ENCODE measurements at places on chromosomes 3 and 15.

DNA sequence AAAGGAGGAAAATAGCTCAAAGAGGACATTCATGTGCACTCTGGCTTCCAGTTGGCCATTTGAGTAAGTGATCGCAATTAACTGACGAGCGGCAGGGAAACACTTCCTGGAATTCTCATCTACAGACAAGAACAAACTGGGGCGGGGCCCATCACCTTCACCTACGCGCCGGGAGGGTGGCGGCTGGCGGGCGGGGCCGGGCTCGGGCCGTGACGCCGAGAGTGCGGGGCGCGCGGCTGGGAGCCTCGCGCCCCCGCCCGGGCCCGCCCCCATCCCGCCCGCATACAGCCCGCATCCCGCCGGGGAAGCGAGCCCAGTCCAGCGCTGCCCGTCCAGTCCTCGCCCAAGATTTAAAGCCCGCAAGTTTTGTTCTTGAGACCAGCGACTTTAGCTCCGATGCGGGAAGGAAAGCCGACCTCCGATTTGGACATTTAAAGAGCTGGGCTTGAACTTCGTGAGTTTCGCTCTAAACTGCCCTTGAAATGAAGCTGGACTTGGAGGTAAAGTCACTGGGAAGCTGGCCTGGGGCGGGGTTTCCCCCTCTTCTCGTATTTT lies at the start of gene B3GNT5:
Gene B3GNT5, plus strand, starts transcription at position 281 of the 555 bp plus-strand sequence. CDS start 16,546 bp downstream, outside the sequence.
- peak within 1 kb of the TSS; percentile 57 for H3K27ac ChIP-seq
- no peaks in the 10 kb centered on the region for H3K36me3 ChIP-seq
- H3K27me3 ChIP-seq, result no peaks in the 10 kb centered on the region
- H3K4me3 ChIP-seq, result peak within 1 kb of the TSS; percentile 49

- H3K4me1 ChIP-seq, result no peaks in the 10 kb centered on the region
- DNase-seq, result no peak
- H3K36me3 ChIP-seq, result no peaks in the 10 kb centered on the region
- no peak overlapping the region for H3K4me3 ChIP-seq
These were observed 54.5 kb upstream of the MEX3B start for GRCh38 chr15:82100111-82100929.

GRCh38 chr3:160061525-160061924 lies 72.9 kb downstream of the IL12A start:
- H3K36me3 ChIP-seq, result no peaks in the 10 kb centered on the region
- H3K27me3 ChIP-seq, result no peaks in the 10 kb centered on the region
- H3K27ac ChIP-seq, result no peak overlapping the region
- H3K4me1 ChIP-seq, result no peaks in the 10 kb centered on the region
- no peak overlapping the region for H3K4me3 ChIP-seq
- no peak for DNase-seq

DNA sequence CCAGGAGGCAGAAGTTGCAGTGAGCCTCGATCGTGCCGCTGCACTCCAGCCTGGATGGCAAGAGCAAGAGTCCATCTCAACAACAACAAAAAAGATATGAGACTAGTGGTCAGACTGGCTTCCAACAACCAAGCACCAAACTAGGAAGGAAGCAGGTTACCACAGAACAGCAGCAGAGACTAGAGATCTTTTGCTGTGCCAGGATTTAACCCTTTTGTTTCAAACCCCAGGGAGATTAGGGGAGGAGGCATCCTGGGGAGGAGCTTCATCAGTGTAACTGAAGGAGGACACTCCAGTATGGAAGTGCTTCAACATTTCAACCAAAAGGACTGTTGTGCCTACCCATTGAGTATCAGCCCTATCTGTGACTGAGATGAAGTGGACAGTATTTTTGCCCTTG lies 240.3 kb downstream of the ZIC1 start:
- H3K36me3 ChIP-seq, result no peaks in the 10 kb centered on the region
- no peak overlapping the region for H3K4me3 ChIP-seq
- H3K27ac ChIP-seq, result no peak overlapping the region
- H3K27me3 ChIP-seq, result no peaks in the 10 kb centered on the region

GRCh38 chr3:124372775-124373174 lies 357.5 kb upstream of the UMPS start:
- no peak overlapping the region for H3K4me3 ChIP-seq
- DNase-seq, result no peak
- H3K27me3 ChIP-seq, result no peaks in the 10 kb centered on the region
- H3K4me1 ChIP-seq, result no peaks in the 10 kb centered on the region
- H3K36me3 ChIP-seq, result no peaks in the 10 kb centered on the region

- no peaks in the 10 kb centered on the region for H3K36me3 ChIP-seq
- no peak for DNase-seq
These were observed 99.9 kb upstream of the MLF1 start for GRCh38 chr3:158470944-158471638.

DNA sequence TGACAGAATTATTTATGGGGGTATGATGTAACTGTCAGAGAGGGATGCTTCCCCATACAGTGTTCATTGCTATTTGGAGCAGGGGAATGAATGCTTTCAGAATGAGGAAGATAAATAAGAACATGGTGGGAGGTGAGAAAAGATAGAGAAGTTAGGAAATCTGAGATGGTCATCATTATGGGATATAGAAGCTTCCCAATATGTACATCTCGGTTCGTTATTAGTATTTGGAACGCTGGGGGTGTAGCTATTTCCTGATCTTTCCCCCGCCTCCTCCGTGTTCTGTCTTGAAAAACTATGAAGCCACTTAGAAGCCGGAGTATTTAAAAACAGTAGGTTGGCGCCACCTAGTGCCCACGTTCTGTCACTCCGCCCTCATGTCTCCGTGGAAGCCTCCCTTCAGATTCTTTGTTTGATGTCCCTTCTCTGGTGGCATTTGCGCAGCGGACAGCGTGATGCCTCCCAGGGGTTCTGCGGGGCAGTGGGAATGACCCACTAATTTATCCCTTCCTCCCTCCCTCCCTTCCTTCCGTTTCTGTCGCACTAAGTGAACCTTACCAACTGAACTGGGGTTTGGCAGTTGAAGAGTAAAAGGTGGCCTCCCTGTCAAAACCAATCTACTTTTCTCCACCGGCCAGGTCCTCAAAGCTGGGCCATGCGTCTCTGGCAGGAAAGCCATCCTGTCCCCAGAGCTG lies 184.5 kb downstream of the FEZF2 start:
- peaks cover 3% of the 10 kb centered on the region for H3K4me1 ChIP-seq
- H3K27me3 ChIP-seq, result no peaks in the 10 kb centered on the region
- H3K36me3 ChIP-seq, result no peaks in the 10 kb centered on the region
- H3K27ac ChIP-seq, result no peak overlapping the region

- no peaks in the 10 kb centered on the region for H3K27me3 ChIP-seq
- H3K4me1 ChIP-seq, result no peaks in the 10 kb centered on the region
- no peaks in the 10 kb centered on the region for H3K36me3 ChIP-seq
- DNase-seq, result no peak
- no peak overlapping the region for H3K27ac ChIP-seq
These were observed 41.3 kb downstream of the ETV5 start for GRCh38 chr3:186067360-186068242.

DNA sequence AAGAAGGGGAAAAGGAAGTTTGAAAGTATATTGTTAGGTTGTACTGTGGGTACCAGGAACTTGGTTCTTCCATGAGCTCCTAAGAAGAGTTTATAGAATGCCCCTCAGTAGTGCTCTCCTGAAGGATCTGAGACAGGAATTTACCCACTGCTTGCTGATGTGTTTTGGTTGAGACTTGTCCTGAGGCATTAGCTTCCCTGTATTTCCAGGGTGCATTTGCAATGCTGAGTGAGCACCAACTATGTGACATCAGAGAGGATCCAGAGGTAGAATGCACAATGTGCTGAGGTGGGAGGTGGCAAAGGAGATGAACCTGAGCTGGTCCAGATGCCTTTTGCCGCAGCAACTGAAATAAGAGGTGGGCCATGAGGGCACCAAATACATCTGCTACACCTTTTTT lies 64.3 kb upstream of the LRRC3B start:
- no peaks in the 10 kb centered on the region for H3K27me3 ChIP-seq
- H3K27ac ChIP-seq, result no peak overlapping the region

DNA sequence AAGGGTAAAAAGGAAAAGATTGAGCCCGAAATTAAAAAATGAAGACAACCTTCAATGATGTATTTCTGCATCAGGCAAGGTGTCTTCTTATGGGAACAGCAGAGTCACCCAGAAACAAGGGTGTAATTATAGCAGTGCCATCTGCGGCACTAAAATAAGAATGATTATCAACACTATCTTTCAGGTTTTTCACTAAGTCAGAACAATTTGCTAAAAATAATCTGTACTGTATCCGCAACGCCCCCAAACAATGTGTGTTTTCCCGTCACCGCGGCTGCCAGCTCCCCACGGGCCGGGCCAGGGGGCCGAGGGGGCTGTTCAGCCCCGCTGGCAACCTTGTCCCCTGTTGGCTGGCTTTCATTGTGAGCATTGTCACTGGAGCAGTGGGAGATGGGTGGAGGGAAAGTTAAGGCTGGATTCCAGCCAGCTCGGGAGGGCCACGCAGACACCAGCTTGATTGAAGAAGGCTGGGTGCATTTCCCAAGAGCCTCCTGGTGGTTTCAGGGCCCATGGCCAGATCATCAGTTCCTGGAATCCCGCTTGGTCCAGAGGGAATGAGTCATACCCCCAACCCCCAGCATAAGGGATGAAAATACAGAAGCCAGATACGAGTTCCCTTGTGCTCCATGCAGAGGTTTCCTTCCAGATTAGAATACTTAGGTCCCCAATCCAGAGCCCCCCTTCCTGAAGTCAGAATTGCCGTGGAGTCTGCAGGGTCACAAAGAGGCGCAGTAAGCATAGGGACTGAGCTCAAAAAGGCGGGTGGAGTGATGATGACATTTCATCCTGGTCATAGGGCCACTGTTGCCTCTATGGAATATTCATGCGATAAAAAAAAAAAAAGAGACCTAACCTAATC lies 90.2 kb upstream of the KLF13 start:
- H3K27ac ChIP-seq, result peak overlapping the region; percentile 10
- no peaks in the 10 kb centered on the region for H3K4me1 ChIP-seq
- no peaks in the 10 kb centered on the region for H3K36me3 ChIP-seq
- DNase-seq, result no peak
- no peak overlapping the region for H3K4me3 ChIP-seq

- H3K36me3 ChIP-seq, result no peaks in the 10 kb centered on the region
- H3K4me1 ChIP-seq, result no peaks in the 10 kb centered on the region
- DNase-seq, result no peak
- H3K27me3 ChIP-seq, result peaks cover 2% of the 10 kb centered on the region
These were observed 66.6 kb upstream of the IGF1R start for GRCh38 chr15:98581715-98582114.

DNA sequence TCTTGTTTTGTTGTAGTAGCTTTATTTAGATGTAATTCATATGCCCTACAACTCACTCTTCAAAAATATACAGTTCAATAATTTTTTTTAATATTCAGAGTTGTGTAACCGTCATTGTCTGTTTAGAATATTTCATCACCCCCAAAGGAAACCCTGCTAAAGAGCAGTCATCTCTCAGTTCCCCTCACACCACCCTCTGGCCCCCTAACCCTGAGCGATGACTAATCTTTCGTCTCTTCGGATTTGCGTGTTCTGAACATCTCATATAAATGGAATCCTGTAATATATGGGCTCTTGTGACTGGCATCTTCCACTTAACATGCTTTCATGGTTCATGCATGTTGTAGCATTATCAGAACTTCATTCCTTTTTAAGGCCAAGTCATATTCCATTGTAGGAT lies 183.8 kb downstream of the ATG7 start:
- no peaks in the 10 kb centered on the region for H3K36me3 ChIP-seq
- H3K4me1 ChIP-seq, result no peaks in the 10 kb centered on the region
- H3K27me3 ChIP-seq, result no peaks in the 10 kb centered on the region
- no peak overlapping the region for H3K4me3 ChIP-seq
- no peak for DNase-seq
- no peak overlapping the region for H3K27ac ChIP-seq

GRCh38 chr3:52153389-52154096 lies 680 bp downstream of the POC1A start:
- H3K4me1 ChIP-seq, result peaks cover 11% of the 10 kb centered on the region
- no peaks in the 10 kb centered on the region for H3K27me3 ChIP-seq
- no peak for DNase-seq
- H3K36me3 ChIP-seq, result no peaks in the 10 kb centered on the region
- H3K4me3 ChIP-seq, result peak overlapping the region; percentile 69
- peak overlapping the region; percentile 96 for H3K27ac ChIP-seq

DNA sequence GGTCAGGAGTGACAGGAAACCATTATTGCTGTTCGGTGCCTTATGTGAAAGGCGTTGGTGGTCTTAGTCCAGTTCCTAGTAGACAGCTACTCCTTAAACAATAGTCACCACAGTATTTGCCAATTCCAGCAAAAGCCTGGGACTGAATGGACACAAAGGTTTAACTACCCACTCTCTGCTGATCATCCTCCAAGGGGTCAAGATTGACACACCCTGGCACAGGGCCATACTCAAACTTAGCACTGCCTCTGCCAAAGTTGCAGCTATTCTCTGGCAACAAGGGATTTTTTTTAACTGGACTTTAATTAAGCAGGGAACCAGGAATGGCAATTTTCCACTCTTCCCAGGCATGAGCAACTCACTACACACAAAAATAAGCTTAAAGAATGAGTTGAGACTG lies 193.9 kb downstream of the NLGN1 start:
- no peaks in the 10 kb centered on the region for H3K36me3 ChIP-seq
- H3K4me3 ChIP-seq, result no peak overlapping the region
- peaks cover 2% of the 10 kb centered on the region for H3K27me3 ChIP-seq
- H3K4me1 ChIP-seq, result no peaks in the 10 kb centered on the region

DNA sequence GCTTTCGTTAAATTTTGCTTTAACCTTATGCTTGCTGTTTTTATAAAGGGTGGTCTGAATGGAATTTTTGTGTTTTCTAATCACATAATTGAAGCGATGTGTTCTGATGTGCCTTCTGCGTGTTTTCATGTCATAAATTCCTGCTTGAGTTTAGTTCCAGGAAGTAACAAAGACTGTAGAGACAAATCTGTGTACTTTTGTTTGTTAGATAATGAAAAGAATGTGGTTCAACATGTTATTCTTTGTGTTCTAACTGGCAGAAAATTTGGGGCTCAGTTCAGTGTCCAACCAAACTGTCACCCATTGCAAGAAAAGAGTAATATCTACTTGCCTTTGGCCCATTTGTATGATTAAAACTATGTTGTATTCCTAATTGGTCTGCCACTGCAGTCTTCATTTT lies 324.0 kb downstream of the DIPK2A start:
- no peaks in the 10 kb centered on the region for H3K36me3 ChIP-seq
- no peaks in the 10 kb centered on the region for H3K27me3 ChIP-seq
- H3K4me1 ChIP-seq, result no peaks in the 10 kb centered on the region

- no peaks in the 10 kb centered on the region for H3K36me3 ChIP-seq
- H3K4me1 ChIP-seq, result peaks cover 24% of the 10 kb centered on the region
- DNase-seq, result peak; percentile 57
- H3K4me3 ChIP-seq, result peak overlapping the region; percentile 87
- H3K27me3 ChIP-seq, result no peaks in the 10 kb centered on the region
These were observed 508 bp downstream of the GORASP1 start for GRCh38 chr3:39106851-39107387.

DNA sequence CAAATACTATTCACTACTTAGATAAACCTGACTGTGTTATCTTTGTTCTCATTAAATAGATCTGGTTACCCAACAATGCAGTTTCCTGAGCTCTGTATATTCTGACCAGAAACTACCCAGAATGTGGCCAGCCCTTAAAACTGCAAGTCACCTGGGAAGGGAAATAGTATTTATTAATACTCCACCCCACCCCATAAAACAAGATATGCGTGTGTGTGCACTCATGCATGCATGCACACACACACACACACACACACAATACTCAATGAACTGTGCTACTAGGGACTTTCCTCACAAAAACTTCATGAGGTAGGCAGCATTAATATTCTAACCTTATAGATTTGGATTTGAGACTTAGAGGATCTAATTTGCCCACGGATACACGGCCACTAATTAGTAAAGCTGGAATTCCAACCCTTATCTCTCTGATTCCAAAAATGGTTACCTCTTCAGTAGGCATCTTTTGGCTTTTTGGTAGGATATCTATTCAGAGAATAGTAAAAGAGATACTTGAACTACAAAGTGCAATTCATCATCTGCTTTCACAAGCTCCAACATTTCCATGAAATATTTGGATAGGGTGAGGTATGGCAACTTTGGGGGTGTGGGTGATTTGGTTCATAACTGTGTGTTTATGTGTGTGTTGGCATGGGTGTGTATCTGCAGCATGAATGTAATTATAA lies 197.0 kb upstream of the CFAP20DC start:
- no peak overlapping the region for H3K4me3 ChIP-seq
- H3K27me3 ChIP-seq, result no peaks in the 10 kb centered on the region
- no peaks in the 10 kb centered on the region for H3K4me1 ChIP-seq
